ENCODE measurements at places on chromosomes 13 and 19.

DNA sequence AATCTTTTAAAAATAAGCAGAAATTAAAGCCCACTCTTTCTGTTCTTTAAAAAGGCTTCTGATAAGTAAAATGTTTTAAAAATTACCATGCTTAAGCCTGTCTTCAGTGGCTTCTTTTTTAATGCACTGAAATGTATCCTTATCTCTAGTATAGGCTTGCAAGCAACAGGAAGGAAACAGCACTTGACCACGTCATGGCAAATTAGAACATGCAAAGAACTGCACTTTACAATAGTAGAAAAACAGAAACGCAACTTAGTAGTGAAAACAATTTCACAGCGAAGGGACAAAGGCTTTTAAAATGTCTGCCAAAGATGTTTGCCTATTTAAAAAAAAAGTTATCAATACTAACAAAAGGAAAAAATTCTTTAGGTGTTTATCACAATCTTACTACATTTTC is 36.3 kb downstream of the ELF1 start:
- DNase-seq = peak; percentile 27

GRCh38 chr19:39196860-39197562 is at the start of gene NCCRP1:
NCCRP1 (plus strand) TSS chr19:39196964; CDS start chr19:39196983, 19 bp downstream.
- DNase-seq = no peak

GRCh38 chr19:40755248-40755624 is 4.2 kb downstream of the SNRPA start:
- DNase-seq = no peak

GRCh38 chr13:40981361-40981760 is 37.8 kb downstream of the ELF1 start:
- no peak for DNase-seq

DNA sequence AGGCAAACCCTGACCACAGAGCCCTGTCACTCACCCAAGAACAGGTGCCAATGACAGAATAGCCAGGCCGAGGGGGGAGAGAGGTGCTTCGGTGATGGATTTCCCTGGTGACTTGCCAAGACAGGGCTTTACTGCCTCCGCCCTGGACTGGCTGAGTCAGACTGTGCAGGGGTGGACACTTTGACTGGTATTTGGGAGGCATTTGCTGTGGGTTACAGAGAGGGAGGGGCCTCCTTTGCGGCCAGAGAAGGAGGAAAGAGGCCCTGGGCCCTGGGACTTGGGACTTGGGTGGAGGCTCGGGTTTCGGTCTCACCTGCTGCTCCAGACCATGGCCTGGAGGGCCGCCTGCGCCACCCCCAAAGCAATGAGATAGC is 4.6 kb upstream of the EPS8L1 start:
- DNase-seq = peak; percentile 10

DNA sequence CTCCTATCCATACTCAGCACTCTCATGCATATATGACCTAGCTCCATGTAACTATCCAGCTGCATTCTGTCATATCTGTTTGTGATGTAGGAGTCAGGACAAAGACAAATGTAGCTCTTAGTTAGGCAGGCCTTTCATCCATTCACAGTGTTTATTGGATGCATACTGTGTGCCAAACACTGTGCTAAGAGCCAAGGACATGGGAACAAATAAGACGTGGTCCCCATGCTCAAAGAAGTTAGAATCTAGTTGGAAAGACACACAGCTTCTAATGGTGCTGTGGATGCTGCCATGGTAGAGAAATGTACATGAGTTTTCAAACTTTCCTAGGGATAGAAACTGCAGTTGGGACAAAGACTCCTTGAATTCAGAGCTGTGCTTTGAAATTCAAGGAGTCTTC is 31.7 kb upstream of the IL17D start:
- DNase-seq = no peak

- peak; percentile 26 for DNase-seq
Observed at GRCh38 chr13:77751513-77752456, 54.3 kb downstream of the SLAIN1 start.

DNA sequence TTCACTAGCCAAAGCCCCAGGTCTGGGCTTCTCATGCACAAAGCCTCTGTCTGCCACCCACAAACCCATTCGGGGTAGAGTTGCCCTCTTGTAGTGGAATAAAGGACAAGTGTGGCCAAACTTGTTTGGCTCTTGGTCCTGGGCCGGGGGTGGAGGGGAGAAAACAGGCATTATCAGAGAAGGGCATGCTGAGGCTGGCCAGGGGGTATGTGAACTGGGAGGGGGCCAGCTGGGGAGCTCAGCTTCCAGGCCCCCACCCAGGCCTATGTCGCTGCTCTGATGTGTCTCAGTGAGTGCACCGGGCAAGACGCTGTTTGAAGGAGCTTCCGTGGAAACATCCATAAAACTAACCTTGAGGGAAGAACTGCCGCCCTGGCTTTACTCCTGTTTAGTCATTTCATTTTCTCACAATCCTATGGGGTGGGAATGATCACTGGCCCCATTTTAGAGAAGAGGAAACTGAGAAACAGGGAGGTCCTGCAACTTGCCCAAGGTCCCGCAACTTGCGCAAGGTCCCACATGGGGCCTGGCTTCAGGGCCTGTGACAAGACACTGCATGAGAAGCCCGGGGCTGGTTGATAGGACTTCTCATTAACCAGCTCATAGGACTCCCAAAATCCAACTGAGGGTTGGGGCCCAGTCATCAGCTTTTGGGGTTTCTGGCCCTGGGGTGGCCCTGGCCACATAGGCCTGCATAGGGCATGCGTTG is 30.8 kb downstream of the CCNE1 start:
- DNase-seq = no peak

- DNase-seq = no peak
Observed at GRCh38 chr19:4399812-4400134, 574 bp downstream of the SH3GL1 start.

- no peak for DNase-seq
Observed at GRCh38 chr13:49240017-49240416, 7.7 kb upstream of the CDADC1 start.

GRCh38 chr13:113853518-113854237 is 10.2 kb downstream of the GAS6 start:
- no peak for DNase-seq

DNA sequence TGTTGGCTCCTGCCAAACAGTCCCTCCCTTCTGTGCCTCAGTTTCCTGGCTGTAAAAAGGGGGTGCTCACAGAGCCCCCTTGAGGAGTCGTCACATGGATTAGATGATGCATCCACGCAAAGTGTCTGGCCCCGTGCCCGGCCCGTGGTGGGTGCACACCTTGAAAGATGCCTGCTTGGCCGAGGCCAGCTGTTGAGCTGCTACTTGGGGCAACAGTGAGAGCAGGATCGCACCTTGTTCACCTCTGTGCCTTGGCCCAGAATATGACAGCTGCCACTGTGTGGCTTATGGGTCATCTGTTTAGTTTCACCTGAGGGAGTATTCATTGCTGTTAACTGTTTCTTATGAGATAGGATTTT is 17.7 kb downstream of the CRTC1 start:
- DNase-seq = no peak

DNA sequence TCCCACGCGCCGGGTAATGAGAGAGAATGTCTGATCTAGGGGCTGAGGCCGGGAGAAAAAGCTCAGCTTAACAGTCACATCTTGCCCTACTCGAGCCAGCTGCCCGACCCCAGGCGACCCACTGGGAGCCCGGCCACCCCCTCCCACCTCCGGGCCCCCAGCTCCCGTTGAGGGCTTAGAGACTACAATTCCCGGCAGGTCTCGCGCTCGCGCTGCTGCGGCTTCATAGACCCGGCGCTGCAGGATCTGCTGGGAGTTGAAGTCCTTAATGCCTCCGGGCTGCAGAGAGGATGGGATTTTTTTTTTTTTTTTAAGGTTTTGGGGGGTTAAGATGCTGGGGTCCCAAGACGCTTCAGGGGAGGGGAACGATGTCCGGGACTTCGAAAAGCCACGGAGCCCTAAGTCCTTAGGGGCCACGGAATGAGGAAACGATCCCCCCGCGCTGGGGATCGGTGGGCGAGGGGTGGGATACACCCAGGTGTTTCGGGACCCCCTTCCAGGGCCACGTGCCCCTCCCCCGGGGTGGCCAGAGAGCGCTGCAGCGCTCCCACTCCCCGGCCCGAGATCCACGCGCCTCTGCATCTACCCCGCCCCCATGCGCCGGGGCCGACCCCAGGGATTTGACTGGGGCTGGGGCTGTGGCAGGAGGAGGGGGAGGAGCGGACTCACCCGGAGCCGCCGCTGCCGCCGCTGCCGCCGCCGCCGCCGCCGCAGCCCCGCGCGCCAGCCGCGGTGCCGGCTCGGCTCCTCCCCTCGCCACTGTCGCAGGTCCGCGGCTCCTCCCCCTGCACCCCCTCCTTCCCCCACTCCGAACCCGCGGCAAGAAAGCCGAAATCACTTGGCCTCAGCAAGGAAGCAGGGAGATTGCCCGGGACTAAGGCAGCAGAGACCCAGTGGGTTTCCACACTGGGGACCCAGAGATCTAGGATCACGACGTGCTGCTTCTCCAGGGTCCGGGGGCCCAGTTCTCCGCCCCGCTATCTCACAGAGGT is at the start of gene SYT3:
Gene SYT3, minus strand, starts transcription at position 761 of the 992 bp plus-strand sequence. CDS start 2,470 bp downstream, outside the sequence.
- peak; percentile 23 for DNase-seq

- DNase-seq = no peak
Observed at GRCh38 chr19:51135004-51135403, 7.1 kb upstream of the SIGLEC7 start.

GRCh38 chr19:40549007-40549708 is 27.5 kb upstream of the SHKBP1 start:
- peak; percentile 50 for DNase-seq

GRCh38 chr19:7672522-7672921 is 3.7 kb downstream of the RETN start:
- no peak for DNase-seq

- no peak for DNase-seq
Observed at GRCh38 chr19:33777351-33777750, 19.3 kb upstream of the KCTD15 start.

- DNase-seq = no peak
Observed at GRCh38 chr13:71797517-71797916, 69.5 kb downstream of the DACH1 start.

- no peak for DNase-seq
Observed at GRCh38 chr13:98534821-98535220, 42.1 kb downstream of the STK24 start.

DNA sequence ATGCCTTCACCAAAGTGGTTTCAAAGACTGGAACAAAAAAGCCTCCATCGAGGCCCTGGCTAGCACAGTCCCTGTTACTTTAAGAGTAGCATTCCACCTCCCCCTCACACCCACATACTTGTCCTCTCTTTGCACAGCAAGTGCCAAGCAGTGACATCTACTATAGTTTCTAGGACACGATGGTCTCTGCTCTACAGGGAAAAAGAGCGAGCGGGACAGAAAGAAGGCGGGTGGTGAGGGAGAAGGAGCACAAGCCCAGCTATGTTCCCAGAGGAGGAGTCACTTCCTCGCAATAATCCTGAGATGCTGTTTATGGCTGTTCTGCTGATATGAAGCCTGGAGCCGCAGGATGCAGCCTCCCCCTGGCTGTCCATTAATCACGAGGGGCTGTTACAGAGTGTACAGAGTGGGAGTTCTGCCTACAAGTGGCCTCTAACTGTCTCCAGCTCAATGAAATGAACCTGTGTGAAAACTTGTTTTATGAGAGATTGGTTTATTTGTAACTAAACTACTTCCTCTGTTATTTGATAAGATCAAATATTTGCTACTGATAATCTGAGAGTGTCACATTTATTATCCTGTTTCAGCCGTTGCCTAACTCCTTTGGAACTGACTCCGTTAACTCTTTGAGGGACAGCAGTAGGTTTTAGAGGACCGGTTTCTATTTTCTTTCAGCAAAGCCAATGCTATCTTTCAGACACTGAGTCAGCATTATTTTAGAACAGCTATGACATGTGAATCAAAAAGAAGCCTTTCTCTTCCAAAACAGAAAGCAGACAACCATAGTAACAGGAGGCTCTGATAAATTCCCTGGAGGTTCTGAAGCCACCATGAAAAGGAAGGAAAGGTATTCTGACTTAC is 208.0 kb downstream of the SPRY2 start:
- DNase-seq = no peak

DNA sequence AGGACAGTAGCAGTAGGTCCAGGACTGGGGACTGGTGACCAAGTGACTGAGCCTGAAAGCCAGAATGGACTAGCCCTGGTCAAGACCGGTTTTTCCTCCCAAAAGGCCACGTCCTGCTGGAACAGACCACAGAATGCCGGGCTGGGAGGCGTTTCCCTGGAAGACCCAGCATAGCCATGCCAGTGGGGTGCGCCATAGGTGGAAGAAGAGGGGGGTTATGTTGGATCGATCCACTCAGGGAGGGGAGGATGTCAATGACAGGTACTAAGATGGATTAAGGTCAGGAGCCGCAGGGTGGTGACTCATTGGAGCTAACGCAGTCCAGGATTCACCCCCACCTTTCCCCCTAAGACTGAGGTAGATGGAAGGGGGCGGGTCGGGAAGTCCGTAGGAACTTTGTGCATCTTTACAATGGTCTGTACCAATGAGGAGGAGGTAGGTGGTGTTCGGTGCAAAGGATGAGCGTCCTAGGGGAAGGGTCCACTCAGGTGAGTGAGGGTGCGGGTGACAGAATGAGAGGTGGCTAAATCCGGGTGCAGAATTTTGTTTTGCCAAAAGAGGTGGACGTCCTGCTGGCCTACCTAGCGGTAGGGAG is 21.0 kb downstream of the VASP start:
- DNase-seq = no peak

GRCh38 chr19:33347300-33347699 is 26.2 kb upstream of the CEBPG start:
- no peak for DNase-seq

DNA sequence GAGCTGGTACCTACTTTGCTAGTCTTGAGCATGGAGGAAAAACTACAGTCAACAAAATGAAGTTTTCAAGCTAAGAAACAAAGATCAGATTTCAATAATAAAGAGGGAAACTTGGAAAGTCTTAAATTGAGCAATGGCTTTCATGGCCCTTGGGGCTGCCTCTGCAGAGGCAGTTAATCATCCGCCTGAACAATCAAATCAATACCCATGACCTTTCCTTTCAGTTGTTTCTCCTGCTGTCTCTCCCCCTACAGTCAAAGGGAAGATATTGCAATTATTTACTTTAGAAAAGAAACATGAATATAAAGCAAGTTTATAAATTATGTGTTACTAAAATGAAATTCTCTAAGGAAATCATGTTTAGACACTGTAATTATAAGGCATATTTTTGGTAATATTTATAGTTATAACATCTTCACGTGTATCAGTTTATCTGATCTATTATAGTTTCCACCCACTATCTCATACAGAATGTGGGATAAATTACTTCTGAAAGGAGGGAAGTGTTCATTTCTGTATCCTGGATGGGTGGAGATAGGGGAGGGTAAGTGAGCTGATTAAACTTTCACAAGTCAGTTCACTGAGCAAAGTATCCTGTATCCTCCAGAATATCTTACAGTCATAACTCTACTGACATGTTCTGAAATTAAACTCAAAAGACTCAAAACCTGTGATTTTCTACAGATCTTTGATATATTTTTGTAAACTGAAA is 72.4 kb upstream of the TSC22D1 start:
- DNase-seq = no peak

Data from stimulated activated CD8-positive, alpha-beta memory T cell treated with anti-CD3 and anti-CD28 coated beads, Interleukin-7, amount 100 ng/mL, for 4 hours (primary cell).